Activated T-cell treated with anti-CD3 and anti-CD28 coated beads for 24 hours (primary cell): ENCODE measurements at places on chromosomes 16 and 17.

DNA sequence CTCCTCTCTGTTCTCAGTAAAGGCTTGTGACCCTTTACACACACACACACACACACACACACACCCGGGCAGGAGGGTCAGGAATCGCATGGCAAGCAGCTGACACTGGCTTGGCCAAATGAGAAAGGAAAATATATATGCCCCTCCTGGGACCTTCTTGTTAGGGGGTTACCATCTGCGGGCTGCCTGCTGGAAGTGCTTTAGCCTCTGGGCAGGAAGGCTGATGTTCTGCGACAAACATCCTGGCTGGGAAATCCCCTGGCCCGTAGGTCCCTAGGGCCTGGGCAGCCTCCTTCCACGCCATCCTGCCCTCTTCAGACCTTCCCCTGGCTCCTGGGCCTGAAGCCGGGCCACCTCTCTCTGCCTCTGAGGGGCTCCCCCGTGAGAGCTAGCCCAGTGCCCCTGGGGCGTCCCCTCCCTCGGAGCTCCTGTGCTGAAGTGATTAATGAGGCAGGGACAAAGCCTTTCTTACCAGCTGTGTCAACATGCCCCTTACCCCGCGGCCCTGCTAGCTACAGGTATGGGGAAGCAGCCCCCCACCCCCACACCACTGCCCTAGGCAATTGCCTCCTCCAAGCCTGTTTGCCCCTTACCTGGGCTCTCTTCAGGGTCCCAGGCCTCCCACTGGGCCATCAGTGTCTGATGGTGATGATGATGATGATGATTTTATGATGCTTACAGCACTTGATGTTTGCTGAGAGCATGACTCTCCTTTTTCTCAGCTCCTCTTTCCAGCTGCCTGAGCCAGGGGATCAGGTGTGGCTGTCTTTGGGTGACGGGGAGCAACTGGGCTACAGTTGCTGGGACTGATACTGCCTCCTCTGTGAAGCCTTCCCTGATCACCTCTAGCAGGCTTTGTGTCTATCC, 32.8 kb upstream of the ETV4 start:
- DNase-seq = peak; percentile 0

GRCh38 chr17:15741624-15742023, 9.5 kb downstream of the TBC1D26 start:
- DNase-seq = no peak

- DNase-seq = no peak
These were observed 2.8 kb upstream of the HEXD start for GRCh38 chr17:82415336-82415735.

- no peak for DNase-seq
These were observed 88.2 kb downstream of the NOG start for GRCh38 chr17:56681561-56682266.

DNA sequence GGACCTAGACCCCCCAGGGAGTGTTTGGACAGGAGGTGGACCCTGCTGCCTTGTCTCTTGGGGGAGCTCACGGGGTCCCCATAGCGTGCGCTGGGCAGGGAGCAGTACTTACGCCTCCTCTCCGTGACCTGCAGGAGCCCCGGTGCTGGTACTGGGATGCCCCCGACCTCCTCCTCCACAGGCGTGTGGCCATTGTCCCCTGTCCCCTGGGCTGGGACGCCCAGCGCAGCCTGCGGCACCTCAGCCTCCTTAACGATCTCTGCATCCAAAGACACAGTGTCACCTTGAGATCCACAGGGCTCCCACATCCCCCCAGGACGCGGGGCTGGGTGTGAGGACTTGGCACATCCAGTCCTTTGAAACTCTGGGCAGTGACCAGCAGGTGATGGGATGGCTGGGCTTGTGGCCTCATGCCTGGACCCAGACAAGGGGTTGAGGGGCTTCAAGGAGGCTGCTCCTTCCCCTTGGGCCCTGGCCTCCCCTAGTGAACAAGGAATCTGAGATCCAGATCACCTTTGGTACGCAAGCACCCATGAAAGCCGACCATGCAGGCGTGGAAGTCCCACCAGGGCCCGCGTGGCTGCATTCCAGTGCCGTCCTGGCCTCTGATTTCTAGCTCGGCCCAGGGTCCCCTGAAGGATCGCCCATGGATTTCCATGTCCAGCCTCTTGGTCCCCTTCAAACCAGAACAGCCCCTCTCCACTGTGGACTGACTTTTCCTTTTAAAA, 9.9 kb downstream of the DBNDD1 start:
- no peak for DNase-seq

DNA sequence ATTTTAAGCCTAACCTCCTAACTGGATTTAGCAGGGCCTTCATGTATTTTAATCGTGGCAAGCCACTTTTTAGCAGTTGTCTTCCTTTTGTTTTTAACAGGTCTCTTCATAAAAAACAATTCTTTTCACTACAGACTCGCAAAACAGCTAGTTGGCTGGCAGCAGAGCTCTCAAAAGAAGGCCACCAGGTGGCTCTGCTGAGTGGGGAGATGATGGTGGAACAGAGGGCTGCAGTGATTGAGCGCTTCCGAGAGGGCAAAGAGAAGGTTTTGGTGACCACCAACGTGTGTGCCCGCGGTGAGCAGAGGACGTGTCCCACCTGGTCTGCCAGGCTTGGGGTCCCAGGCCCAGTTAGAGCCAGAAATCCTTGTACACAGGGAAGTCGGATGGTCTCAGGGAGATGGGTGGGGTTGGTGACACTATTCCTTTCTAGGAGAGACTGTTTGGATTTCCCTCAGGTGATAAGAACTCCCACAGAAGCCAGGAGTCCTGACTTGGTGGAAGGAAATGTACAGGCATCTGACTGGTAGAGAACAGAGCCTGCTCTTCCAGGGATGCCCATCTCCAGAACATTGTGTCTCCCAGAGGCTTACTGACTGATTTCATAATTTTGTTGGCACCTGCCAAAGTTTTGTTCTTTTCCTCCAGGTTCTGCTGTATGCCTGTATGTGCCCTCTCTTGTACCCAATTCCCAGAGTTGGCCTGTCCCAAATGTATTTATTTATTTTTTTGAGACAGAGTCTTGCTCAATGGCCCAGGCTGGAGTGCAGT, 14.9 kb upstream of the DDX19A start:
- DNase-seq = no peak

DNA sequence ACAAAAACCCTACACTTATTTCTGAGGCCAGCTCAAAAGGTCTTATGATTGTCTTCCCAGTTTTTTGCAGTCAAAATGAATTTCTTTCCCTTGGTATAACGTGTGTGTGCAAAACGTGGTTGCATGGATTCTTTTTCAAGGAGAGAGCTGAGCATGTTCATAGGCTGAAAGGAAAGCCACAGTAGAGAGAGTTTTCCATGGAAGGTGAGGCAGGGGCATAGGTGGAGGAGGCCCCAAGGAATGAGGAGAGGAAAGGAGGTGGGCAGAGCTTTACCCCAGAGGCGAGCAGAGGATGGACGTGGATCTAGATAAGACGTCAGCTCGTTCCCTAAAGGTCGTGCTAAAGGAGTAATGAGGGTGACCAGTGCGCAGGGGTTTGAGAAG, 22.8 kb downstream of the TRPV2 start:
- no peak for DNase-seq

GRCh38 chr17:72510351-72511016, 389.7 kb downstream of the SOX9 start:
- DNase-seq = no peak

- DNase-seq = peak; percentile 39
These were observed 53.0 kb downstream of the N4BP1 start for GRCh38 chr16:48556913-48557351.

DNA sequence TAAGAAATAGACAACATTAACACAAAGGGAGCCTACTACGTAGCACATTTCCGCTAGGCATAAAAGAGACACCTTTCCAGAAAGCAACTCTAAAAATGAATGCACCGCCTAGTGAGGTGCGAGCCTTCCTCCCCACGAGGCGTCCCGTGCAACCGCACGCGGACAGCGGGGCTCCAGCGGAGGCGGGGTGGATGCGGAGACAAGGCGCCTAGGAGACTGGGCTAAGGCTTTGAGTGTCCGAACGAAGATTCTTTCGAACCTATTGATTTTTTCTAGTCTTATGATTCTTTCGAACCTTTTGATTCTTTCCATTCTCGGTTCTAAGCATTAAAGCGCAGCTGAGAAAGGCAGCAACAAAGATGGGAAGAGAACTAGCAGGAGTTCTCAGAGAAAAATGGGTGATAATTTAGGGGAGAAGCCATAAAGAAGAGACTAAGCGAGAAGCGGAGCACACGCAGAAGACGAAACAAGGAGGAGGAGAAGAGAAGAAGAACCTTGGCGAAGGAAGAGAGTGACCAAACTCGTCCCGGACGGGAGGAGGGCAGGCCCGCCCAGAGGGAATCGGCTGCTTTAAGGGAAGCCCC, 394 bp upstream of the CPD start:
- DNase-seq = peak; percentile 47

DNA sequence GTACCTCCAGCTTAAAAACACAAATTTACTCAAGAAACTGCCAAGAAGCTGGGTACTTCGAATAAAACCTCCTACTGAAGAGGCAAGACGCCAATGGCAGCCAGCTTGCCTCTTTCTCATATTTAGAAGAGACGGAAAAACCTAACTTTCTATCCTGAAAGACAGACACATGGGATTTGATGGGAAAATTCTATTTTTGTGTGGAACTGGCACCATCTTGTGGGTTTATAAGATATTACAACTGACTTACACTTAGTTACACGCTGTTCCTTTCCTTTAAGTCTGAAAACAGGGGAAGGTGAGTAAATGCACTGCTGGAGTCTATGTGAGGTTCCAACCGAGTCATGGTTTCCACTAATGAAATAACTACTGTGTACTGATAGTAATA, 10.3 kb downstream of the ZNF18 start:
- DNase-seq = no peak

- no peak for DNase-seq
These were observed 6.3 kb downstream of the CACNG1 start for GRCh38 chr17:67050471-67051154.

- DNase-seq = peak; percentile 26
These were observed 761 bp downstream of the PDF start for GRCh38 chr16:69329369-69330285.

DNA sequence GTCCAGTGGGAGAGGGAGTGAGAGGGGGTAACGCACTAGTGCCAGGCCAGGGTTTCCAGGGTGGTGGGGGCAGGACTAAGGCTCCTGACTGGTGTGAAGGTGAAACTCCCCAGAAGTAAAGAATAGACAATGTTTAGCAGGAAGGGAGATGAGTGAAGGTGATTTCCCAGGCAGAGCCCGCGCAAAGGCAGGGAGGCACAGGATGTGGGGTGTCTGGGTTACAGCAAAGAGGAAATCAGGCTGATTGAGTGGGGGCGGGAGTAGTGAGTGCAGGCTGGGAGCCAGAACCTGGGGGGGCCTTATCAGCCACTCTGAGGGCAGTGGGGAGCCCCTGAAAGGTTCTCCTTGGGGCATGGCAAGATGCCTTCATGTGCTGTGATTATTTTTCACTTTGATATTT, 167.5 kb downstream of the UTP18 start:
- peak; percentile 48 for DNase-seq

GRCh38 chr17:38673707-38674013, 1.1 kb downstream of the EPOP start:
- DNase-seq = no peak

DNA sequence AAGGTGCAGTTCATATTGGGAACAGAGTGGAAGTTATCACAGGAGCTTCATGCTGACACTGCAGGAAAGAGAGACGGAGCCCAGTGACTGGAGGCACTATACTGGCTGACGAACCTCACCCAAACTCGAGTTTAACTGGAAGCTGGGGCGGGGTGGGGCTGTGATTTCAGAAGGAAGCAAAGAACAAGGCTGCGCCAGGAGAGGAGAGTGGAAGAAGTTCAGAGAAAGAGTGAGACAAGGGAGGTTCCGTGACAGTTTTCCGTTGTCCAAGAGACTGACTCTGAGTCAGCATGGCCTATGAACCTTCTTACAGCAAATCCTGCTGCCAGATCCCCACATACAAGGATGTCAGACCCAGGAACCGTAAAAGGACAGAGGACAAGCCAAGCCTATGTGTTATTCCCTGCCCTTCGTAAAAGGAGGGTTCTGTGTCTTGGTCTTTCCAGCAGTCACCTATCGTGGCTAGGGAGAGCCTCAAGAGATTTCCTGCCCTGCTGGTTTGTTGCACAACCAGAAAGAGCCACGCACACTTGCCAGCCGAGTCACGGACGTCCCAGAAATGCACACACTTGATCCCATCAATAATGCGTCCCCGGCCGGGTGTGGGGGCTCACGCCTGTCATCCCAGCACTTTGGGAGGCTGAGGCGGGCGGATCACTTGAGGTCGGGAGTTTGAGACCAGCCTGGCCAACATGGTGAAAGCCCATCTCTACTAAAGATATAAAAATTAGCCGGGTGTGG, 5.1 kb downstream of the PITPNA start:
- no peak for DNase-seq

GRCh38 chr16:50185005-50185505, 31.9 kb downstream of the TENT4B start:
- no peak for DNase-seq

GRCh38 chr16:50224286-50224685, 42.1 kb upstream of the ADCY7 start:
- DNase-seq = no peak

GRCh38 chr17:79932451-79933306, 93.4 kb upstream of the CBX4 start:
- DNase-seq = no peak

DNA sequence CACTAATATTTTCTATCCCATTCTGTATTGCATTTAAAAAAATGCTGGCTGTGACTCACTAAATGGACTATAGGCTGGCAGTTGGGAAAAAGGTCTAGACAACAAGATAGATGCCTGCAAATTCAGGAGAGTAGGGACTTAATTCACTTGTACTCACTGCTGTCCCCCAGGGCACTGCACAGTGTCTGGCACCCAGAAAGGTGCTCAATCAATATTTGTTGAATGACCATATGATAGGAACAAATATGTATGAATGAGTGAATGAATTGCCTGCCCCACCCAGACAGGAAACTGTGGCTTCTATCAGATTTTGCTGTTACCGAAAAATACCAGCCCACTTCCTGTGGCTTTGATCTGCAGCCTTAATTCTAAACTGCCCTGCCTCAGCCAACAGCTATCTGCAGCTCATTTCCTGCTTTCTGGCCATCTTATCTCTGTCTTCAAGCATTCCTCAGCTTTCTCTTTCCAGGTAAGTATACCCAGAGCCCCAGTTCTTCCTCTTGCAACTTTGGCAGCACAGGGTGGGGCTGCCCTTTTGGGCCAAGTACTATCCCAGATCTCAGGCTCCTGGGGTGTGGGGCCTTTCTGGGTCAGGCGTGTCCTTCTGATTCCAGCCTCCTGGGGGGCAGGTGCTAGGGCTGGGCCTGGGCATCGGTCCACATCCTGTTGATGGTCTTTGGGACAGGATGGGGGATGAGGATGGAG, 15.3 kb upstream of the TNS4 start:
- peak; percentile 45 for DNase-seq

GRCh38 chr16:30567991-30568638, 3.4 kb downstream of the ZNF688 start:
- DNase-seq = no peak

DNA sequence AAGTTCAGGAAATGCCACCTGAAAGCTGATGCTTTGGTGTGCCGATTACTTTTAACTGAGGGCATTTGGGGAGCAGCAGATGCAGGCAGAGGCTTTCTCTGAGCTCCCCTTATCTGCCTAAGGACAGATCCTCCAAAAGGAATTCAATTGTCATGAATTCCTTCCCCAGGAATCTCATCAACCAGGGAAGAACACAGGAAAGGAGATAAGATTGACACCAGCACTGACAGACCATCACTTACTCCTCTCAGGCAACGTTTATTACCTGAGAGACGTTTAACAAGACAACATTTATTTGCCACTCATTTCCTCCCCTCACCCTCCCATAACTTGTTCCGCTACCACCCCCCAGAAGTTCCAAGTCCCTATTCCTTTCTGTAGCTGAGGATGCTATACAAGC, 17.6 kb upstream of the CDRT4 start:
- DNase-seq = no peak

- DNase-seq = peak; percentile 61
These were observed at the start of gene DUS1L for GRCh38 chr17:82065638-82066303. DUS1L (minus strand) TSS chr17:82065804; CDS start chr17:82065059, 745 bp downstream.
